ENCODE measurements at places on chromosomes 11 and 22.

DNA sequence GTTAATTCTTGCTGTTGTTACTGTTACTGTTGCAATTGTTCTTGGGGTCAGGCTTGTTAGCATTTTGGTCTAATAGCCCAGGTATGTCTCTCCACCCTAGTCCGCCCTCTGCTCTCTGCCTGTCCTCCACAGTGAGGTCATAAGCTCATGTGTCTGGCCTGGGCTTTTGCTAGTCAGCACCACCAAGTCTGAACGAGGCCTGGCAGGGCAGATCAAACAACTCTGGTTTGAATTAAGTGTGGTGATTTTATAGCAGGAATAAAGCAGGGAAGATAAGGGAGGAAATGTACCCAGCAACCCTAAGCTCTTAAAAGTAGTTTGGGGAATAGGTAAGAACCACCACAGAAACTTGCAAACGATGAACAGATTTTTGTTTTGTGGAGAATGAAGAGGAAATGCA lies 98.7 kb downstream of the ABTB2 start:
- no peak for DNase-seq

- DNase-seq, result no peak
Observed at GRCh38 chr22:45162531-45162930, 1.2 kb upstream of the NUP50 start.

DNA sequence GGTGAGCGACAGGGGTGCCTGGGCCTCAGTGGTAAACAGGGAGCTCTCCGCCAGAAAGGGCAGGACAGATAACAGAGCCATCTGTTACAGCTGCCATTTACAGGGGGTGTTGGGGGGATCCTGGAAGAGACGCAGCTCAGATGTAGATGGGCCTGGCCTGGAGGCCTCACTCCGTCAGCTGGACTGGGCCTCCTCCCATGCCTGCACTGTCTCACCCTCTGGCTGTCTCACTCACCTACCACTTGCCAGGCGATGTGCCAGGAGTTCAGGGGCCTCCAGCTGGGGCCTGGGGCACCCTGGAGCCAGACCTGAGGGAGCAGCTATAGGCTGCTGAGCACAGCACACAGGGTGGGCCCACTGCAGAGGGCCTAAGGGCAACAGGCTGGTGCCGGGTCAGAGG lies 16.3 kb upstream of the SUSD2 start:
- DNase-seq, result no peak

DNA sequence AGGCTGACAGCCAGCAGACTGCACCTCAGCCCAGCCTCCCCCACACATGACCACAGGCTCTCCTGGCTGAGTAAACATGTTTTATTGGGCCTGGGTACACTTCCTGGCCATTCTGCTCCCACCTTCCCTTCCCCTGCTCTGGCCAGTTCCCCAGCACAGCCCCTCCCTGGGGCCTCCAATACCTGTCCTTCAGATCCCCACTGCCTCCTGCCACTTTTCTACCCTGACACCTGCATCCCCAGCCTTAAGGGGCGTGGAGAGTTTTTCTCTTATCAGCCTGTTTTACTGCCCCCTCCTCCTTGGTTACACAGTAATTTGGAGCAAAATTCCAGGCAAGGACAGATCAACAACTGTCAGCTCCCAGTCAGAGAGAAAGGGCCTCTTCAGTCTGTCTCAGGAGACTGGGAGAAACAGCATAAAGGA lies at the start of gene ISX:
Gene ISX (plus strand): TSS at position 363 of the 423 bp plus-strand sequence. CDS start 930 bp downstream, outside the sequence.
- DNase-seq, result no peak

GRCh38 chr11:79157738-79158137 lies 283.1 kb downstream of the TENM4 start:
- DNase-seq, result no peak

- no peak for DNase-seq
Observed at GRCh38 chr22:43867839-43868635, 5.7 kb upstream of the SULT4A1 start.

DNA sequence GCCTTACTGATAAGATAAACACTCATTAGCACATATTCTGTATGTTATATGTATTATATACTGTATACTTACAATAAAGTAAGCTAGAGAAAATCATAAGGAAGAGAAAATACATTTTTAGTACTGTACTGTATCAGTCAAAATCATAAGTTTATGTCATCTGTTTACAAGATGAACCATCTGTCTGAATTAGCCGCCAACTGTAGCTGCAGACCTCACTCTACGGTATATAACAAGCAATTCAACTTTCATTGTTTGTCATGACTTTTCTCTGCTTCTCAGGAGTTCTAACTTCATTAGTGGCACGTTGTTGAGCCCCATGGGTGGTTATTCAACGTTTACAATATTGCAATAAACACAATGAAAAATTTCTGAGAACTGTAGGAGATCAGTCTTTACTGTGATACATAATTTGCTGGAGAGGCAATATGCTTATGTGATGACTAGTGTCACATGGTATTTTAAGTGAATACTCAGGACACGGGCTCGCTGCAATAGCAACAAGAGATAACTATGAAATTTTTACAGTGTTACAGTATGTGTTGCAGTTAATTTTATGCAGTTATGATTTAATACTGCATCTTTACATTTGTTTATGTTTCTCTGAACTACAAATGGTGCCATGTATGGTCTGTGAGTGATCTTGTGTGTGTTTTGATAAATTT lies 132.2 kb upstream of the CTSC start:
- no peak for DNase-seq

GRCh38 chr11:73566422-73566821 lies 31.5 kb downstream of the FAM168A start:
- DNase-seq, result no peak

DNA sequence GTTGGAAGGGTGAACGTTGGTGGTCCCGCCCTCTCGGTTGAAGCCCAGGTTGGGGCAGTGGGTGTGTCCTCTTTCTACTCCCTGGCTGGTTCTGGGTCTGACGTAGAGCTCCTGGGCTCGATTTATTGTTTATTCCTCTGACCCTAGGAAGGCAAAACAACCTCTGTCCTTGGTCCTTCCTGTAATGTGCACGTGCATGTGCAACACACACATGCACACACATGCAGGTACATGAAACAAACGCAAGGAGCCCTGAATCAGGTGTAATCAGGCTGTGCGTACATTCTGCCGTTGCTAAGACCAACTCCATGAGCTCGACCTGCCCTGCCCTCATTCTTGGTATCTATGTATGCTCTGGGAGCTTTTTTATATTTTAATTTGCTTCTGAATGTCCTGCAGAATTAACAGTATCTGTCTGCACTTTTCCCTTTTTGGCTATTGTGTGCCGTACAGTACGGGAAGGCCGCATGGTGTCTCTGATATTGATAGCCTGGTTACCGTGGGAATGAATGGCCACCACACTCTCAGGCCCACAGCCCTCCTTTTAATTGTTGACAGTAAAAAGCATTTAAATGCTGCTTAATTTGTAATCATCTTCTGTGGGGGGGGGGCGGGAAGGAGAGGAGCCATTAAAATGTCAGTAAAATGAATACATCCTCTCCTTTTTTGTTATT lies 66.0 kb upstream of the NNMT start:
- DNase-seq, result no peak

GRCh38 chr11:119687373-119688046 lies 41.5 kb downstream of the NECTIN1 start:
- DNase-seq, result no peak

DNA sequence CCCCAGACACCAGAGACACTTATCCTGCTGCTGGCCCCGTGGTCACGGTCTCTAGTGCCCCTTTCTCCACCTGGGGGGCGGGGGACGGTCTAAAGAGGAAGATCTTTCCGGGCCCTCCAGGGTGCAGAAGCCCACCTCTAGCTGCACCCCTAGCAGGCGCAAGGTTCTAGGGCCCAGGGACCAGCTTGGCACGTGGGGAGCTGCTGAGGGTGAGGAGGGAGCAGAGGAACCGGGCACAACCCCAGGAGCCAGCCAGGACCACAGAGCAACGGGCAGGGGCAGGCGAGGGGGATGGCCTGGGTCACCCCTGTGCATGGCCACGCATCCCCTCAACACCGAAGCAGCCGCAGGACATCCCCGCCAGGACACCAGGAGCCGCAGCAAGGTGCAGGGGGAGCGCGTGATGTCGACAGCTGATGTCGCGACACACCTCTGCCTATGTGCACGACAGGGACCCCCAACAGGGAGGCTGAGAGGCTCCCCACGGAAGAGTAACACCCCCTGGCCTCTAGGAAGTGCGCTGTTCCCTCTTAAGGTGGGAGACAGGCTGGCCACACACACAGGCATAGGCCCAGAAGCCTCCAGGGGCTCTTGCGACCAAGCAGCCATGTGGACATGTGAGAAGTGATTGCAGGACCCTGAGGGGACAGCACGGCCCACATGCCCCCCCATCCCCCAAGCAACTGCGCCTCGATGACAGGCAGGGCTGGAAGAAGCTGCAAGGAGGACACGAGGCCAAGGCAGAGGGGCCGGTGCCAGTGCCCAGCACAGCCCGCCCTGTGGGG lies 5.1 kb downstream of the LRFN4 start:
- DNase-seq, result no peak

- DNase-seq, result no peak
Observed at GRCh38 chr22:36887162-36887561, 26.3 kb upstream of the CSF2RB start.

- DNase-seq, result no peak
Observed at GRCh38 chr22:39408173-39408572, 8.6 kb downstream of the TAB1 start.

GRCh38 chr11:130580891-130581492 lies 132.5 kb downstream of the ADAMTS15 start:
- DNase-seq, result no peak

DNA sequence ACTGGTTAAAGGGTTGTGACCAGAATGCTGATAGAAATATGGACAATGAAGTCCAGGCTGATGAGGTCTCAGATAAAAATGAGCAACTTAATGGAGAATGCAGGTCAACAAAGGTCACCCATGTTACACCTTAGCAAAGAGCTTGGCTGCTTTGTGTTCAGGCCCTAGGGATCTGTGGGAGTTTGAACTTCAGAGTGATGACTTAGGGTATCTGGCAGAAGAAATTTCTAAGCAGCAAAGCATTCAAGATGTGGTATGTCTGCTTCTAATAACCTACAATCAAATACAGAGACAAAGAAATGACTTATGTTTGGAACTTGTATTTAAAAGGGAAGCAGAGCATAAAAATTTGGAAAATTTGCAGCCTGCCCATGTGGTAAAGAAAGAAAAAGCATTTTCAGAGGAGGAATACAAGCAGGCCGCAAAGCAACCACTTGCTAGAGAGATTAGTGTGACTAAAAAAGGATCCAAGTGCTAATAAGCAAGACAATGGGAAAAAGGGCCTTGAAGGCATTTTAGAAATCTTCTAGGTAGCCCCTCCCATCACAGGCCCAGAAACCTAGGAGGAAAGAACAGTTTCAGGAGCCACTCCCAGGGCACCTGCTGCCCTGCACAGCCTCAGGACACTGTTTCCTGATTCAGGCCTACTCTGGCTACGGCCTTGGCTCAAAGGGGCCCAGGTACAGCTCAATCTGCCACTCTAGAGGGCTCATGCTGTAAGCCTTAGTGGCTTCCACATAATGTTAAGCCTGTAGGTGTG lies 41.3 kb downstream of the TNKS1BP1 start:
- no peak for DNase-seq

DNA sequence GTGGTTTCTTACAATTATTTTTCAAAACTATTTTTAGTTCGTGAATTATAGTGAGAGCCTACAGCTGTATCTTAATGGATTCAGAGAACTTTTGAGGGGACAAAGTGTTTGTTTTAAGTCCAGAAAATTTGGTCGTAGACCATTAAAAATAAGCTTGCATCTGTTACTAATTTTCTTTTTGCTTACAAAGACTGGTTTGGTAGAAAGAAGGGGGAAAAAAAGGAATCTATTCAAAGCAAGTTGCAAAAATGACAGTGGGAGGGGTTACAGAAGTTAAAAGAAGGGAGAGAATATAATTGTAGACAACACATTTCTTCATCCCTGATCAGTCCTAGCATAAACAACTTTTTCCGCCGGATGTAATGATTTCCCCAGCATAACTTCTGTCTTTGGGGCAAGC lies 72.1 kb downstream of the AMOTL1 start:
- no peak for DNase-seq

DNA sequence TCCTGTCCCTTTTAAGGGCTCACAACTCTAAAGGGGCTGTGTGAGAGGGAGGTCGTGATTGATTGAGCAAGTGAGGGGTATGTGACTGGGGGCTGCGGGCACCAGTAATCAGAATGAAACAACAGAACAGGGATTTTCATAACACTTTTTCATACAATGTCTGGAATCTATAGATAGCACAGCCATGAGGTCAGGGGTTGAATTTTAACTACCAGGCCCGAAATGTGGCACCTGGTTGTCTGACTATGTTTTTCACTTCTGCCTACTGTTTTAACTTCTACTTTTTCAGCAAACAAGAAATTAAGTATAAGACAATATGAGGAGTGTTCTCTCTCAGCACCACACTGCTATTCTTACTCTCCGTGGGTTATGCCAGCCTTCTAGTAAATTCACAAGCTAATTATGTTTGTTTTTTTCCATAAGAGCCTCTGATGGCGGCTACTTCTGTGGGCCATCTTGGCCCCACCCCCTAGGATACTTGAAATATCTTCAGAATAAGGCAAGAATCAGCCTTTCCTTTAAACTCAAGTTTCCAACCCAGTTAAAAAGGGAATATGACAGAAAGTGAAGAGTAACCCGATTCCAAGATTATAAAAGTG lies 552.8 kb upstream of the CHORDC1 start:
- DNase-seq, result no peak

DNA sequence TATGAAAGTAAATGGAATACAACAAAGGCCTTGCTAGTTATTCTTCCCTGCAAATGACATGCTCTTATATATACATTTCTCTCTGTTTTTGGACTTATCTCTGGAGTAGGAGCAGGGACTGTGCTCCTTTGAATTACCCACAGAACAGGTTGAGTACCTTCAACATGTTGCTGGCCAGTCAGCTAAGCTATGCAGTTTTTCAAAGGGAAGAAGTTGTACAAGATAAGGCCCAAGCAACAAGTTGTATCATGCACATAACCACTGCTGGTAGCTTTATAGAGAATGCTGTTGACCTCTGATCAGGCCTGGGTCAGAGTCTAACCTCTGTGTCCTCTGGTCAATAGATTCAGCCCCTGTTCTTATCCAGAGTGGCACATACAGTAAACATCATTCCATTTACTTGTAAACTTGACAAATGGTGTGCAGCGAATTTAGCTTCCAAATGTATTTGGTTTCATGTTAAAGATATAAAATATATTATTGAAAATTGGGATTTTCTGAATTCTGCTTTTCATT lies 99.6 kb downstream of the C11orf87 start:
- no peak for DNase-seq

GRCh38 chr11:30210357-30210756 lies 20.5 kb upstream of the FSHB start:
- DNase-seq, result no peak

DNA sequence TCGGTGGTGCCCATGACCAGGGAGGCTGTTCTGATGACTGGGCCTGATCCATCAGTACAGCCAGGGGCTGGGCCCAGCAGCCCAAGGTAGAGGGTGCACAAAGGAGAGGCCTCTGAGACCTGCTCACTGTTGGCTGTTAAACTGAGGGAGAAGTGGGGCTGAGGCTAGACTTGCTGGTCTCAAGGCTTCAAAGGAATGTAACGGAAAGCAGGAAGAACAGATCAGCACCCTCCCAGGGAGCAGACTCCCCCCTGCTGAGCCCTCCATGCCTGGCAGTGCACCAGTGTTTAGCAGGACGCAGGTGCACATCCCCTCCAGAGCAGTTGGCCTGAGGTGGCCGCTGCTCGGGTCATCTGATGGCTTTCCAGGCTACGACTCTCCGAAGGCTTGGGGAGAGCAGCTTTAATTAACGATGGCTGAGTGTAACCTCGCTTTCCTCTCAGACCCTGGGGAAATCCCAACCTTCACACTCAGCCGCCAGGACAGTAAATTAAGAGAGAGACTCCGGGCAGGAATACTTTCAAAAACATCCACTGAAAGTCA lies 255.7 kb upstream of the NARS2 start:
- DNase-seq, result no peak
